Stimulated activated CD4-positive, alpha-beta T cell treated with anti-CD3 and anti-CD28 coated beads, Interleukin-12 subunit alpha, Interleukin-12 subunit beta, amount 100 ng/mL, for 24 hours (primary cell): ENCODE measurements at places on chromosomes 7 and 10.
A peak's percentile ranks its signal among the peaks of the same experiment; 100 is the strongest.

- DNase-seq, result no peak
Measured at GRCh38 chr10:111208951-111209350, 132.1 kb downstream of the ADRA2A start.

GRCh38 chr7:79741684-79742083 lies 288.2 kb upstream of the MAGI2 start:
- DNase-seq, result no peak

GRCh38 chr10:104321226-104321625 lies 17.0 kb downstream of the ITPRIP start:
- no peak for DNase-seq

- DNase-seq, result no peak
Measured at GRCh38 chr10:92857904-92858514, 9.7 kb downstream of the EXOC6 start.

- no peak for DNase-seq
Measured at GRCh38 chr10:81995254-81995653, 120.3 kb downstream of the NRG3 start.

DNA sequence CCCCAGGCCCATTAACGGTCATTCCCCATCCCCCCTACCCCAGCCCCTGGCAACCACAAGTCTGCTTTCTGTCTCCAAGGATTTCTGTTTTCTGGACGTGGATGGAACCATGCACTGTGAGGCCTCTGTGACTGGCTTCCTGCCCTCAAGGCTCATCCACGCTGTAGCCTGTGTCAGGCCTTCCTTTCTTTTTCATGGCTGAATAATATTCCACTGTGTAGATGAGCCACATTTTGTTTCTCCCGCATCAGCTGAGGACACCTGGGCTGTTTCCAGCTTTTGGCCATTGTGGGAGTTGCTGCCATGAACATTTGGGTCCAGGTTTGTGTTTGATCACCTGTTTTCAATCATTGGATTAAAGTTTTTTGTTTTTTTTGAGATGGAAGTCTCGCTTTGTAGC lies 50.0 kb downstream of the UNCX start:
- DNase-seq, result no peak

GRCh38 chr7:142873281-142873784 lies 12.2 kb downstream of the TRPV6 start:
- peak; percentile 32 for DNase-seq

GRCh38 chr10:69107699-69108098 lies 16.3 kb upstream of the VPS26A start:
- no peak for DNase-seq

- no peak for DNase-seq
Measured at GRCh38 chr7:106757846-106758245, 96.9 kb upstream of the CCDC71L start.

GRCh38 chr7:82313269-82313668 lies 130.3 kb downstream of the CACNA2D1 start:
- DNase-seq, result no peak

DNA sequence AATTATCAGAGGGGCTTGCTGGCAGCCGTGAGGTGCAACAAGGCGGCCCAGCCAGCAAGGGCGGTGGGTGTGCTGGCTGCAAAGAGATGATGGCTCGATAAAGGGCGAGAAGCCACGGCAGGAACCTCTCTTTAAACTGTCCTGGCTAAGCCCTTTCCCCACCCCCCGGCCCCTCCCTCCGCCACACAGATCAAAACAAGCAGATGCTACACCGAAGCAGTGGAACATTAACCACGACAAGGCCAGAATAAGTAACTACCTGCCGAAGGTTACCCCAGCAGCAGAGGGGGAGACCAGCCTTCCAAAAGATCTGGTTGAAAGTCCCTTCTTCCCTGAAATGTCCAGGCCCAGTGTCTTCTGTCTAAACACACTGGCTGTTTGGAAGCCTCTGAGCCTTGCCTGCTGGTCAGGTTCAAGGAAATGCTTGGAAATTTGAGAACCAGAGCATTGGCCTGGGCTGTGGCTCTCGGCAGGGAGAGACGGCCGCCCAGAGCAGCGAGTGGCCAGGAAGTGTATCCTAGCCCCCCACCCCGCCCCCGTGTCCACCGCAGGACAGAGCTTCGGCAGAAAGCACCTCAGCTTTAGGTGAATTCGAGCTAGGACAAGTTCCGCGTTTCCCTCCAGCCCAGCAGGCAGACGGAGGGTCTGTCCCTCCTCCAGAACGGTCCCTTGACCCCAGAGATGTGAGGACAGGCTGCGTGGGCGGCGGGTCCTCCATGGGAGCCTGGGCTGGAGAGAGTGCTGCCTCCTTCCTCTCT lies 2.1 kb downstream of the FAM20C start:
- no peak for DNase-seq

DNA sequence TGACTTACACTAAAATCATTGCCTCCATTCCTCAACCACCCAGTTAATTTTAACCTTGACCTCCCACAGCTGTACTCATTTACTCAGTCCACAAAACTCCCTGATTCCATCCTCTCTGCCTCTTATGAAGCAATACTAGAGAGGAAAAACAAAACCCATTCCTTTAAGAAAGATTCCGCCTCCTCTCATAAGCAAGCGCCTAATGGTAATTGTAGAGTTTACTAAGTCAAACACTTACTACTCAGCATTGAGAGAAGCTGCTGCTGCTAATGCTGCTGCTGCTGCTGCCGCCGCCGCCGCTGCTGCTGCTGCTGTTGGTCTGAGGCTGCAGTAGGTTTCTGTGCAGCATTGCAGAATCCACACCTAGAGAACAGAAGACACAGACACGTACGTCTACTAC lies 2.1 kb upstream of the ADD3 start:
- DNase-seq, result no peak

DNA sequence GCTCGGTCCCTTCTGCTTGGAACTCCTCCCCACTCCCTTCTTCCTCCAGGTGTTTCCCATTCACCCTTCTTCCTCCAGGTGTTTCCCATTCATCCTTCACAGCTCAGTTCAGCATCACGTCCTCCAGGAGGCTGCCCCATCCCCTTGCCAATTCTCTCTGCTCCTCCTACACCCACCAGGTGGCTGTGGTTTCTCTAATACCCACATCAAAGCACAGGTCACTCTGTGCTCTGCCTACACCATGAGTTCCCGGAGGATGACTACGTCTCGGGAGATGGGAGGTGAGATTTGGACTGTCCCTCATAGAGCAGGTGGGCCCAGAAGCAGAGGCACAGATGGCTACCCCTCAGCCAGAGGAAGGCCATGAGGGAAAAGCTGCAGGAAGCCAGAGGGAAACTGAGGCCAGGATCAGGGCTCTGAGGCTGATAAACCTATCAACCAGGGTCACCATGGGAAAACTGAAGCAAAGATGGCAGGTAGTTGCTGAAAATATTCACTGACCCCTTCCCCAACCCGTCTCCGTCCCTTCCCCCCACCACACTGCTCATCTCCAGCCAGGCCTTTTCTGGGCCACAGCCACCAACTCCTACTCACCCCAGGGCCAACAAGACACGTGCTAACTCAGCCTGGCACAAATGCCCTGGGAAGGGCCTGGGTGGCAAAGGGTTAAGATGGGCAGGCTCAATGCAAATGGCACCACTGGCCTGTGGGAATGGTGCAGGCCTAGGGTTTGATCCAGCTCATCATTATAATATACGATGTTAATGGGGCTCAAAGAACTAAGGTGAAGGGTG lies 56.6 kb upstream of the CPXM2 start:
- DNase-seq, result no peak

- DNase-seq, result no peak
Measured at GRCh38 chr10:97123765-97124164, 62.0 kb downstream of the SLIT1 start.

- DNase-seq, result no peak
Measured at GRCh38 chr7:29113384-29114102, 32.8 kb downstream of the CPVL start.

GRCh38 chr7:138618506-138618905 lies 82.7 kb downstream of the SVOPL start:
- no peak for DNase-seq

GRCh38 chr7:107471292-107472070 lies 1.6 kb downstream of the GPR22 start:
- DNase-seq, result no peak

DNA sequence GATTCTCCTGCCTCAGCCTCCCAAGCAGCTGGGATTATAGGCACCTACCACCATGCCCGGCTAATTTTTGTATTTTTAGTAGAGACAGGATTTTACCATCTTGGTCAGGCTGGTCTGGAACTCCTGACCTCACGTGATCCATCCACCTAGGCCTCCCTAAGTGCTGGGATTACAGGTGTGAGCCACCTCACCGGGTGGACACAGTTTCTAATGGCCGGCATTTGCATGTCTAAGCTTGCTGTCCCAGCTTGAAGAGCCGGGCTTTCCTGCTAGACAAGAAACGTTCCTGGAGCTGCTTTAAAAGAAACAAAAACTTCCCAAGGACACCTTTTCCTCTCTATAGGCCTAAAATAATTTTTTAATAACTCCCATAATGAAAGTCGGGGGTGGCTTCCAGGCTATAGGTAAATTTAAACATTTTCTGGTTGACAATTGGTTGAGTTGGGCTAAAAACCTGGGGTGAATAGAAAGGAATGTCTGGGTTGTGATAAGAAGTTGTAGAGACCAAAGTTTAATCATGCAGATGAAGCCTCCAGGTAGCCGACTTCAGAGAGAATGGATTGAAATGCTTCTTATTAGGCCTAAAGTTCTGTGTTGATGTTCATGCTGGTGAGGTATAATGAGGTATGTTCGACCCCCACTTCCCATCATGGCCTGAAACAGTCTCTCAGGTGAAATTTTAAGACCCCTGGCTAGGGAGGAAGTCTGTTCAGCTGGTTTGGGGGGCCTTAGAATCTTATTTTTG lies 8.8 kb downstream of the ACADSB start:
- no peak for DNase-seq

DNA sequence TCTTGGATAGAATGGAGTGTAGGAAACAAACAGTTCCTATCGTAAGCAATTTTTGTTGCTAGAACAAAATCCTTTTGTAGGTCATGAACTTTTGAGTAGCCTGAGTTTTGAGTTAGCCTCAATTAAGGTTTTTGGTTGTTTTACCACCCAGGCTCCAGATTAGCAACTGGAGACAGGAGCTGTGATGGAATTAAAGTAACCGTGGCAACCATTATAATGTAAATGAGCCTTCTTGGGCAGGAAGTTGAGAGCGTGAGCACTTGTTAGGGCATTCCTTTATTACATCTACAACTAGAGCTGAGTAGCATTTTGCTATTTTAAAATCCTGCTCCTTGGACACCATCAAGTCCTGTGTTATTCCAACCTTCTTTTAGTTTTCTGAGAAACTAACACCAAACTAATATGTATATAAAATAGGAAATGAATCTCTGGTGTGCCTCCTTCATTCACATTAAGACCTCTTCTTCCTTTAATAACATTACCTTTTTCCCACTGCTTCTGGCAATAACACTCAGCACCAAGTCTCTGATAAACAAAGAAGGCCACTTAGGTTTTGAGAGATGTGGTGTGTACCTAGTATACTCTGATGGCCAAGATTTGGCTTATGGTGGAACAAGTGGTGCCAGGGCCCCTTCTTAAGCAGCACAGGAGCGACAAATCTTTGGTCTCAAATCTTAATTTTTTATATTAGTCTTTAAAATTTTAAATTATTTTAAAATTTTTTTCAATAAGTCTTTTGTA lies 34.0 kb downstream of the AHCYL2 start:
- no peak for DNase-seq

GRCh38 chr7:105512415-105512814 lies 9.7 kb downstream of the PUS7 start:
- DNase-seq, result no peak

GRCh38 chr10:78778444-78779338 lies 290.1 kb upstream of the ZMIZ1 start:
- DNase-seq, result no peak

- DNase-seq, result no peak
Measured at GRCh38 chr7:148394582-148394981, 196.0 kb upstream of the C7orf33 start.

DNA sequence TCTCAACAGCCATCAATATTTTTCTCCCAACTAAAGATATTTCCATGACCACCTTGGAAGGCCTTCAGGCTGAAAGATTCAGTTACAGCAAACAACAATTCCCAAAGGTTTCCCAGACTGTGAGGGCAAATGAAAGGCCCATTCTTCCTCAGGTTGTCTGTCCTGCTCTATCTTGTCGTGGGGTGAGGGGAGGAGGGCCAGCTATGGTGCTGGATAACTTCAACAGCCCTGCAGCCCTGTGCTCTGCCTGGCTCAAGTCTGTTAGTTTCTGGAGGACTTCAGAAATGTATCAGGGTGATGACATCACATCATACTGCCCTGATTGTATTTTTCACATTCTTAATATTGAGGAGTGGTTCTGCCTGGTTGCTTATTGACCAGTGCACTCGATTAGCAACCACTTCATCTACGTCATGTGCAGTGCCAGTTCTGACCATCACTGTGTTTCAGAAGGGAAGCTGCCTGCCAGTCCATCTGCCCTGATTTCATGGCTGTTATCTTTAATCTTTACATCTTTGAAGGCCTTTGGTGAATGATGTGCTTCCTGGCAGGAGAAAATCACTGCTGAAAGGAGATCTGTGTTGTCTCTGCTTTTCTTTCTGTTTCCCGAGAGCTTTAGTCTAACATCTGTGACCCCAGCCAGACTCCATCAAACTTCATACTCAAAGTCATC lies 135.5 kb downstream of the NRF1 start:
- no peak for DNase-seq

- no peak for DNase-seq
Measured at GRCh38 chr7:108648989-108649388, 79.3 kb downstream of the DNAJB9 start.

- no peak for DNase-seq
Measured at GRCh38 chr10:8556321-8556720, 501.8 kb downstream of the GATA3 start.

GRCh38 chr10:59688921-59689351 lies 20.7 kb downstream of the SLC16A9 start:
- DNase-seq, result no peak

DNA sequence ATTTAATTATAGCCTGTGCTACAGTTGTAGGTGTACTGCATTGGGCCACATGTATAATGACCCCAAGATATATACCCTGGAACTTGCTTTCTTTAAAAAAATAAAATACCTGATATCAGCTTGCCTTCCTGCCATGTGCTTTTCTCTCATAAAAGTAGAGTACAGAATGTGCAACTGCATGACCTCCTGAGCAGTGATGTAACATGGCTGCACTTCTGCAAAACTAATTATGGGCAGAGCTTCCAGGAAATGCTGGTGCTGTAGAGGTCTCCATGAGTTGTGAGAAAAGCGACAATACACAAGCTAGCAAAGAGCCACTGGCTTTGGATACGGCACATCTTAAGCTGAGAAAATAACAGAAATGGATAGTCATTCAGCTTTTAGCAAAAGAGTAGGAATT lies 6.5 kb upstream of the ERLIN1 start:
- no peak for DNase-seq

DNA sequence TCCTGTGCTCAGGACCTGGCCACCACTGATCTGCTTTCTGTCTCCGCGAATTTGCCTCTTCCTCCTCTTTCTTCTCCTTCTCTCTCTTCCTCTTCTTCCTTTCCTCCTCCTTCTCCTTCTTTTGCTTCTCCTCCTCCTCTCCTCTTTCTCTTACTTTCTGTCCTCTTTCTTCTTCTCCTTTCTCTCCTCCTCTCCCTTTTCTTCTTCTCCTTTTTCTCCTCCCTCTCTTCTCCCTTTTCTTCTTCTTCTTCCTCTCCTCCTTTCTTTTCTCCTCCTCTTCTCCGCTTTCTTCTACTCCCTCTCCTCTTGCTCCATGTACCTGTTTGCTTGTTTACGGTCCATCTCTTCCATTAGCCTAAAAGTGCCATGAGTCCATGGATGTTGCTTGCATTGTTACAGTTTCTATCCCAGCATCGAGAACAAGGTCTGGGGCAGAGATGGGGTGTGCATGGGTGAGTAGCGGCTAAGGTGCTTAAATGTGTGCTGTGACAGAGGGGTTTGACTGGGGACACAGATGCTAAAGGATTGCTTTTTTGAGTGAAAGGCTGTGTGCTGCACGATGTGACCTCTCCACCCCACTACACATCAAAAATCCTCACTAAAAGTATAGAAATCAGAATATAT lies 7.7 kb downstream of the SH2D4B start:
- DNase-seq, result no peak
